ENCODE measurements at places on chromosomes 11 and 22.

DNA sequence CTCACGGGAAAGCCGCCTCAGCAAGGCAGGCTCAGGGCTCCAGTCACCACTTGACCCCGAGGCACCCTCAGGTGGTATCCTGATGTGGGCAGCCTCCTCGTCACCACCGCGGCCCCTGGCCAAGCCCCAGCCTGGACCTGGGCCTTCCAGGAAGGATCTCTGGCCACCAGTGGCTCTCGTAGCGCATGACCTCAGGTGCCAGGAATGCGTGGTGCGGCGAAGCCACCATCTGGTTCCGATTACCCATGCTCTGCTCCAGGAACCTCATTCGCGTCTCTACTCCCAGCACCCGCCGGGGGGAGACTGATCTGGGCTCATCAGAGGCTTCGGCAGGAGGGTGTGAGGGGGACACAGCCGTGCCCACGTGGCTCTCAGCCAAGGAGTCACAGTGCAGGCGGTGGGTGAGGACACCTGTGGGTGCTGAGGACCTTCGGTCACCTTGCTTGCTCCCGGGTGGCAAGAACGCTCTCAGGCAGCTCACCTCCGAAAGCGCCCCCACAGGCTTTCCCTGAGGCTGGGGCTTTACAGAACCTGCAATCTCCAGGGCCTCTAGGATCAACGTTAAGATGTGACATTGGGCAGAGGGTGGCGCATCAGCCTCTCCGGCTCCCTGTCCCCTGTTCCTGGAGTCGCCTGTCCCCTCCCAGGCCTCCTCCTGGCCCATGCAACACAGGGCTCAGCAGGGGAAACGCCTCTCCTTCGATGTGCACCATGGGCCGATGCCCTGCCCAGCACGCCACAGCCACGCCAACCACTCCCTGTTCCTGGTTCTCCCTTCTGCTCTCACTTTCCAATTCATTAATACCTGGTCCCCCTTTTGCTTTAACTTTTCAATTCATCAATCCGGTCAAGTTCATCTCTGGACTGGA lies 39.0 kb downstream of the TBX1 start:
- DNase-seq: no peak

- no peak for DNase-seq
Observed at GRCh38 chr11:73428227-73428626, 52.0 kb downstream of the RELT start.

DNA sequence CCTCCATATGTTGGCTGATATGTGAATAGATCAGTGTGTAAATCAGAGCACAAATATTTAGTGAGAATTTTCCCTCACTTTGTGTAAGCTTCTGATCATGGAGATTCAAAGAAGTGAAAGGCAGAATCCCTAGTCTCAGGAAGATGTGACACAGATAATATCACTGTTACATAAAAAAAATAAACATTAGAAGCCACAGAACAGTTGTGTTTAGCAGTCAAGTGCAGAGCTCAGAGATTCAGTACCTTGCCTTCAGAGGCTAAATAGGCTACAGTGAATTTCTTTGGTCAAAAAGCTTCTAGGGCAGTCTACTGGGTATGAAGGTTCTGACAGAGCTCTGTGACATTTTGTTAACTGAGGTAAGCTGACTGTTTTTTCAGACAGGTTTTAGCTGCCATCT lies 591.5 kb downstream of the METTL15 start:
- DNase-seq: no peak

GRCh38 chr11:413120-414081 lies 1.4 kb downstream of the SIGIRR start:
- DNase-seq: no peak

GRCh38 chr22:32911503-32911902 lies 110.0 kb downstream of the TIMP3 start:
- no peak for DNase-seq
